ENCODE measurements at places on chromosomes 4 and X. TPM values are rescaled to one million over a fixed set of nuclear protein-coding genes. Genes with fewer than 3 reads are reported as not detected.

GRCh38 chr4:147496500-147496899 is 15.6 kb downstream of the EDNRA start:
- no peak for DNase-seq

BTC gene
- total RNA-seq: 0.17 TPM

DNA sequence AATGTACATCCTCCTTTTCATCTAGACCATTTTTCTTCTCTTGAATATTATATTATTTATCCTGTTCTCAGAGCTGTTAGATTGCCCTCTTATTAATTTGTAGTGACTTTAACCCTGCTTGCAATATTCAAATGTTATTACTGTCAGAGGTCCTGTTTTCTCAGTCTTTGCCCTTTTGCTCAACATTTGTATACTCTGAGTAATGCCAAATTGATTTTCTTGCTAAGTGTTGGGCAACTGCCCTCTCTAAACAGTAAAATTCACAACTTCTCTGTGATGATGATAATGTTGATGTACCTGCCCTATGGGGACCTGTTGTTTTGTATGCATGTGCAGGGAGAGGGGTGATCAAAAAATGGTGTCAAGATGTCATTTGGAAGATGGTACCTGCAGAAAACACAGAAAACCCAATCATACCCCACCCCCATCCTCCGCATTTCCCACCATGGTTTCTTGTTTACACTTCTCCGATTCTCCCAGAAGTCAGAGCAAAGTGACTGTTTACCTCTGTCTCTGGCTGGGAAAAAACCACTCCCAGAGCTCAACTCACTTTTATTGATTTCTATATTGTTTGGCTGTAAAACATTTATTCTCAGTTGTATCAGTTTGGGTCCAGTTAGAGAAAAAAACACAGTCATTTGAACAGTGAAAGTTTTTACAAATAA is 694.0 kb downstream of the IL1RAPL1 start:
- DNase-seq: no peak

DNA sequence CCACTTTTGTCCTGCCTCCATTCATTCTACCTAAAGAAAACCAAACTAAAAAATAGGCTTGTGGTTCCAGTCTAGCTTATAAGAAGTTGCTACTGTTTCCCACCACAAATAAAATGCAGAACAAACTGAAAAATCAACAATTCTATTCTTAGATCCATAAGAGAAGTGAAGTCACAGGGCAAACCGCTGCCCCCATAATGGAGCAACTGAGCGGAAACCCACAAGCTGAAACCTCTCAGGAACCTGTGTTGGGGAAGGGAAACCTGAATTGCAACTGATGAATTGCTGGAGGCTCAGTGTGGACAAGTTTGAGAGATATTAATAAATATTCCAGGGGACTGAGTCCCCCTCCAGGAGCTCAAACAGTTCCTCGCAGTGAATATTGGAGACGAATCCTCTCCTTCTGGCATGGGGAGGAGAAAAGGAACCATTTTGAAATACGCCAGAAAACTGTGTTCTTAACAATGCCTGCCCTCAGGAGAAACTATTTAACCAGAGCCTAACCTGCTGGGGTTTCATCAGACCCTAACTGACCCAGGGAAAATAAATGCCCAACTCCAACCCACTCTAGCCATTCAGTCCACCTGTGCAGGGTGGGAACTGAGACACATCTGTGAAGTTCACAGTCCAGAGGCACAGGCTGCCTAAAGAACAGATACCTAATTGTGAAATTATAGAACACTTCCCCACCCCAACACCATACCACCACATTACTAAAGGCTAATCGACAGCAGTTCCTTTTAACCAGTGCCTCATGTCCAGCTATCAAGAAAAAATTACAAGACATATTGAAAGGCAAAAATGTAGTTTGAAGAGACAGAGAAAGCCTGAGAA is 22.8 kb upstream of the SH3RF1 start:
- DNase-seq: no peak

GRCh38 chr4:126144543-126145237 is 829.9 kb downstream of the FAT4 start:
- no peak for DNase-seq

All from dermis blood vessel endothelial cell (primary cell).